ENCODE measurements at places on chromosomes 1 and 21.

DNA sequence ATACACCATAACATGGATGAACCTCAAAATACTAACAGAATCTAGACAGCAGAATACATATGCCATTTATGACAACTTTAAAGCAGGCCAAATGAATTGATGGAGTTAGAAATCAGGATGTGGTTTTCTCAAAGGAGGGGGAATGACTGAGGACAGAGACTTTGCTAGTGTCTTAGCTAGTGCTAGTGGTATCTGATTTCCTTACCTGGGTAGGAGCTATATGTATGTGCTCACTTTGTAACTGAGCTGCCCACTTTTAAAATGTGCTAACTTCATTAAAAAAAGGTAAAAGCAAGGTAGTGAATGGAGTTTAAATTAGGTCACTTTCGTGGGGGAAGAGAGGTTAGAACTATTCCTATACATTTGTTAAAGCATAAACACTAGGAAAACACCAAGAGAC is 2.6 kb downstream of the GTF2B start:
- DNase-seq: no peak

GRCh38 chr1:193589597-193590040 is 403.2 kb upstream of the B3GALT2 start:
- DNase-seq: no peak

DNA sequence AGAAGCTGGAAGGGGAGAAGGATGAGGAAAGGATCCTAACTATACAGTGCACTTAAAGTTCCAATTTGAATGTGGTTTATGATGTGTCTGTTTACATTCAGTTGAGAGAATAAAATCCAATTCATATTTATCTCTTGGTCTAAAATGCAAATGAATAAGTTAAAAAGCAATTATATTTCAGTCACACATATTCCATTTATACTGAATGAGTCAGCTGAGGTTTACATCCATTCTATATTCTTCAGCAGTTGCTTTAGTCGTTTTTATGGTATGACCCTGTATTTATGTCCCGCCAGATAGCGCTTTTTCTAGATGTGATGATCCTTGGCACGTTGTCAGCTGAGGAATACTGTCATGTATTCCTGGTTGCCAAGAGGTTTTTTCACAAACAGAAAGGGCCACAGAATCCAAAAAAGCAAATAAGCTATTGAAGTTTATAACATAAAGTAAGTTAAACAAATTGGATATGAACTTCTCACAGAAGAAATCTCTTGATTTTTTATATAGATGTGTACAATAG is 866.2 kb downstream of the NCAM2 start:
- DNase-seq: no peak

GRCh38 chr1:71857862-71858261 is 424.5 kb downstream of the NEGR1 start:
- DNase-seq: no peak

DNA sequence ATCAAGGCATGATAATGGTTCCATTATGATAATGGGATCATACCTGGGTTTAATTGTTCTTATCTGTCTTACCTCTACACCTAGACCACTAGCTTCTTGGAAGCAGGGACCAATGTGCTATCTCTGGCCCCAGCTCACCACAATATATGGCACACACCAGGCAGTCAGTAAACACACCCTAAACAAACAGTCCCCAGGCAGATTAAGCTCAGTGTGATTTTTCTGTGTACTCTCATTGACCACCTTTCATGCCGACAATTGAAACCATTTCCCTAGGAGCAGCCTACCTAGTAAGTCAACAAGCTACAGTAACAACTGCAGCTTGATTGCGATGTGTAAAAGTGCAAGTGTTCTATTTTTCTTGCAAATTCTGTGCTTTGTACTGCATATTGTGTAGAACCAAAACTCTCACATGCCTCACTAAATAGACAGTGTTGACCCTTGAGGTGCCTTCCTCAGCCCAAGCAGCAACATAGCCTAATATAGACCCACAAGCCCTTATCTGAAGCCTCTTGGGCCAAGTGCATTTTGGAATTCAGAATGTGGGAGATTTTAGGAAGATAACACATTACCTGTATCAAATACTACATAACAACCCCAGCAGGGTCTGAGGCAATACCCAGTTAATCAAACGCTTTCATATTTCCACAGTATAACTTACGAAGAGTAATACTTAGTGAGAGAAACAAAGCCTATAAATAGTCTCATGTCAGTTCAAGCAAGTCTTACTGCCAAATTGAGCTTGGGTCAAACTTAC is 32.0 kb downstream of the INPP5B start:
- no peak for DNase-seq

Data from activated CD4-positive, alpha-beta memory T cell treated with anti-CD3 and anti-CD28 coated beads, Interleukin-2, amount 10 ng/mL, durations not matched to agents 7 days and 5 days (primary cell).